ENCODE measurements at places on chromosomes 11 and 22.

DNA sequence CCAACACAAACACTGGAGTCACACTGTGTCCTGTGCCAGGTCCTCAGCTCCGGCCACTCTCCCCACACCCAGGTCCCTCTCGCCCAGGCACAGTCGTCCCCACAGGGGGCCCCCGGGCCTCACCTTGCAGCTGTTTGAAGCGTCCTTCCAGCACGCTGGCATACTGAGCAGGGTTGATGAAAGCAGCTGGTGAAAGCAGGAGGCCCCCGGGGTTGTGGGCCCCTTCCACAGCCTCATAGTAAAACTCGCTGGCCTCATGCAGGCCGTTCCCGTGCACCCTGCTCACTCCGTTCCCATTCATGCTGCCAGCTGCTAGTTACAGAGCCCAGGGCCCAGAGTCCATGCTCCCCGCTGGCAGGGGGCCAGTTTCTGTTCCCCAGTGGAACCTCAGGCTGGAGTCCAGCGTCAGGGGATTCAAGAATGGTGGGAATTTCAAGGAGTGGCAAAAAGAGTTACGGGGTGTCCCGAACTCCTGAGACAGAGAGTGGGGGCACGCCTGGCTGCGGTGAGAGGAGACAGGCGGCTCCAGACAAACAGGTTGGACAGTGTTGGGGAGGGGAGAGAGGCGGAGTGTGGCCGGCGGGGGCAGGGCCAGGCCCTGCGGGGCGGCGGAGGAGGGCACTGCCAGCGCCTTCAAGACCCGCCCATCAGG is 10.6 kb downstream of the SPTBN2 start:
- peak; percentile 46 for DNase-seq

DNA sequence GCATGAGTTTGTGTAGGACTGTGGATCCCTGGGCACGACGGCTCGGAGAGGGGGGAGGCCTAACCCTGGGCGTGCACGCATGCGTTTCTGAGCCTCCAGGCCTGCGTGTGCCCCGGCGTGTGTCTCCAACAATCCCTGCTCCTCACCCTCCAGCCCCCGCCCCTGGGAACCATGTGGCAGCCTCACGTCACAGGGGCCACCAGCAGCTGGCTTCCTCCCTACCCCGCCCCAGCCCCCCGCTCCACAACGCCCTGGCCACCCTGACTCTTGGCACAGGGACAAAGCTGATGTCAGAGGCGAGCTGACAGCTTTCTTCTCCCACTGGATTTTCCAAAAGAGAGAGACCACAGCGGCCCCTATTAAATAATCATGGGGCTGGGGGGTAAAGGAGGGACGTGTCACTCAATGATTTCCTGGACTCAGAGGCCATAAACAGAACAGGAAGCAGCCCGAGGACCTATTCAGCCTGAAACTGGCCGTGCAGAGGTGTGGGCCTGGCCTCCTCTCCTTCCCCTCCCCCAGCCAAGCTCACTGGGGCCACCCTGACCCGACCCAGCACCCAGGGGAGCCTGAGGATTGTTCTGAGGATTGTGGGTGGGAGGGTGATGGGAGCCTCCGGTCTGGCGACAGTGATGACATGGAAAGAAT is 6.8 kb upstream of the LIF start:
- DNase-seq: no peak

DNA sequence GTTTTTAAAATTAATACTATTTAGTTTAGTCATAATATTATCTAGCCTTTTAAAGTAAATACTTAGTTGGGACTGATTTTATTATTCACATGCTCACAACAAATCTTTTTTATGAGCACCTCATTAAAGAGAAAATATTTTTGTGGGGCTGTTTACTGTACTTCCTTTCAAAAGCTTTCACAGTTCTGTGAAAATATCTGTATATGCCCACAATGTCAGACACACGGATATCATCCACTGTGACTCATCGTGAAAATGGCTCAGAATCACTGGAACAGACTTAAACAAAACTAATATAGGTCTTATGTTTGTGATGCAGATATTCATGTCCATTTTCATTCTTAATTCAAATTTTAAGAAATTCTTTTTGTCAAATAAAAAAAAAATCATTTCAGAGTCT is 305.2 kb downstream of the RAB38 start:
- no peak for DNase-seq

GRCh38 chr11:34324466-34324865 is 33.3 kb downstream of the ABTB2 start:
- no peak for DNase-seq

GRCh38 chr11:117796872-117797529 is at the start of gene DSCAML1:
DSCAML1 (minus strand) TSS chr11:117797216; CDS start chr11:117797079, 137 bp downstream.
- DNase-seq: no peak

DNA sequence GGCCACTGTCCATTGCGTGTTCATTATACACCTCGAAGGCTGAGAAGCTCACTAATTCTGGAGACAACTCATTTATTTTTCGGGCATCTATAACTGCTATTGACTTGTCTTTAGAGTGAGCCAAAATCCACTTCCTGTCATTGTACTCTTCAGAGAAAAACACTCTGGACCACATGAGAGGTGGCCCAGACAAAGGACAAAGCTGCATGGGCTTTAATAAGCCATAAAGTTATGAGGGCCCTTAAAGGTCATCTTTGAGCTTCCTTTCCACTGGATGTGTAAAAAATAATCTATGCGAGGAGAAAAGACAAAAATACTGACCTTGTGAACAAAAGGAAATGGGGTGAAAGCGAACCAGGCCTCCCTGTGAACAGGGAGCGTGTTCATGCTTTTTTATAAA is 63.5 kb upstream of the ZC3H12C start:
- DNase-seq: no peak

DNA sequence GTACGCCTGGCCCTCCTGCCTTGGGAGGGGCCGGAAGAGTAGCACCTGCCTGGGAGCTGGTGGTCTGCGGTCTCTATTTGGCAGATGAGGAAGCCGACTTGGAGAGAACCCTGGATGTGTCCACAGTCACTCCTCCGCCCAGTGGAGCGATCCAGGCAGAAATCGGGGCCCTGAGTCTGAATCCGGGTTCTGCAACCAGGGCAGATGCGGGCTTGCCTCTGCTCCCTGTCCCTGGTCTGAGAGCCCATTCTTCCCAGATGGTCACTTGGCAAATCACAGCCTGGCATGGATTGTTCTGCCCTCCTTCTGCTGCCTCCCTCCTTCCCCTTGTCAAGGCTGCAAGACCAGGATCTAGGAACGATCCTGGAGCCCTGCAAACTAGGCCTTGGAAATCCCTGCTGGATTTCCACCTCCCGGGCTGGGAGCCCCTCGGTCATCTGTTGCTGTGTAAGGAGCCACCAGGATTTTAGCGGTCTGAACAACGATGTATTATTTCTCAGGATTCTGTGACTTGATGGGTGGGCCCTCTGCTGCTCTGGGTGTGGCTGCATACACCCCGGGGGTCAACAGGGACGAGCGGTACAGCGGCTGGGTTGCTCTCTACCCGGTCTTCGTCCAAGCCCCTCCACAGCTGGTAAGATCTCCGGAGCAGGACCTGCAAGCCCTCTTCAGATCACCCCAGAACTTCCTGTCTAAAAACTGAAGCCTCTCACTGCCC is 2.0 kb upstream of the ASCL2 start:
- no peak for DNase-seq

DNA sequence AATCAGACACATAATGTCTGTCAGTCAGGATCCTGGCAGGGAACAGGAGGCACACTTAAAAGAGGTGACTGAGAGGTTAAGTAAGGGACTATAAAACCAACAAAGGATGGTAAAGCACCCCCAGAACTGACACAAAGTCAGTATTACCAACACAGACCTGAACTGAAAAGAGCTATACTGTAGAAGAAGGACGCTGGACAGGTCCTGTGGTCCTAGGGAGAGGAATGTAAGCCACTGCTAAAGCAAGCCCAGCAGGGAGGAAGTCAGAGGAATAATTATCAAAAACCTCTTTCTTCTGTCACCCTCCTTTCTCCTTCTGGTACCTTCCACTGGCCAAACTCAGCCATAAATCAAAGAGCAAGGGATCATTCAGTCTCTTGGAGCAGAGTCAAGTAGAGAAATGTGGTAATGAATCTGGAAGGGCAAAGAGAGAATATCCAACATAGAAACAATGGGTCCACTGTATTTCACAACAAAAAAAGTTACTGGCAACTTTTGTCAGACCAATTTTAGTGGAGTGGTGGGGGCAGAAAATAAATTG is 33.4 kb upstream of the ANGPTL5 start:
- no peak for DNase-seq

GRCh38 chr11:122778148-122778547 is 60.2 kb upstream of the CRTAM start:
- no peak for DNase-seq

DNA sequence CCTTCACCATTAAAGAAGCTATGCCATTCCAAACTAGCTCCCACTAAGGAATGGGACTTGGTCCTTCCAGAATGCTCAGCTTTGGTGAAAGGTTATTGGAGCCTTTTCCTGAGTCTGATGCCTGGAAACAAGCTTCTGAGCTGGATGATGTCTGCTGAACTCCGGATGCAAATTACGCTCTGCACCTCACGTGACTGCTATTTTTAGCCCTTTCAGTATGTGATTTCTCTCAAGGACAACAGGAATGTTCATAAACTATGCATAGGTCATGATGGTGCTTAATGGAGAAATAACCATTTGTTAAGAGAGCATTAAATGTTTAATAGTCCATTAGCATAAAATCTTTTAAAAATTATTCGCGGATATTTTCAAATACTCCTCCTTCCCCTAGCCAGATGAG is 631.4 kb upstream of the KIRREL3 start:
- no peak for DNase-seq

GRCh38 chr11:69187540-69188065 is 31.9 kb downstream of the SMIM38 start:
- no peak for DNase-seq

GRCh38 chr11:2148595-2148994 is 9.4 kb upstream of the IGF2 start:
- DNase-seq: no peak

DNA sequence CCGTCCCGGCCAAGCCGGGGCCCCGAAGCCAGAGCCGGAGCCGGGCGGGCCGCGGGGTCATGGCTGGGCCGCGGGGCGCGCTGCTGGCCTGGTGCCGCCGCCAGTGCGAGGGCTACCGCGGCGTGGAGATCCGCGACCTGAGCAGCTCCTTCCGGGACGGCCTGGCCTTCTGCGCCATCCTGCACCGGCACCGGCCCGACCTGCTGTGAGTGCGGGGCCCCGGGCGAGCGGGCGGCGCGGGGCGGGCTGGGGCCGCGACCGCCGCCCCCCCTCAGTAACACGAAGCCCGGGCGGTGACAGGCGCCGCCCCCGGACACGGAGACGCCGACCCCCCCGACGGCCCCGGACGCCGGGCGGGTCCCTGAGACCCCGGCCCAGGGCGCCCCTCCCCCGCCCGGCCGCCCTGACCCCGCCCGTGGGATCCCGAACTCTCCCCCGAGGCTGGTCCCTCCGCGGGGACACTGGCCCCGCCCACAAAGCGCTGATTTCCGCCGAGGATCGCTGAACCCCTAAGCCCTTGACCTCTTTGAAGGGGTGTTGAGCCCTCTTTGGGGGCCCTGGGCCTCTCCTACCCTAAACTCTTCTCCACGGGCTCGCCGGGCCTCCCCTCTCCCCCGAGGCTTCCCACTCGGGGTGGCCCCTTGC is 389 bp downstream of the MICALL1 start:
- DNase-seq: no peak

GRCh38 chr11:122851366-122851966 is 13.2 kb downstream of the CRTAM start:
- DNase-seq: no peak

GRCh38 chr11:122128146-122128545 is 12.1 kb upstream of the BLID start:
- DNase-seq: no peak

DNA sequence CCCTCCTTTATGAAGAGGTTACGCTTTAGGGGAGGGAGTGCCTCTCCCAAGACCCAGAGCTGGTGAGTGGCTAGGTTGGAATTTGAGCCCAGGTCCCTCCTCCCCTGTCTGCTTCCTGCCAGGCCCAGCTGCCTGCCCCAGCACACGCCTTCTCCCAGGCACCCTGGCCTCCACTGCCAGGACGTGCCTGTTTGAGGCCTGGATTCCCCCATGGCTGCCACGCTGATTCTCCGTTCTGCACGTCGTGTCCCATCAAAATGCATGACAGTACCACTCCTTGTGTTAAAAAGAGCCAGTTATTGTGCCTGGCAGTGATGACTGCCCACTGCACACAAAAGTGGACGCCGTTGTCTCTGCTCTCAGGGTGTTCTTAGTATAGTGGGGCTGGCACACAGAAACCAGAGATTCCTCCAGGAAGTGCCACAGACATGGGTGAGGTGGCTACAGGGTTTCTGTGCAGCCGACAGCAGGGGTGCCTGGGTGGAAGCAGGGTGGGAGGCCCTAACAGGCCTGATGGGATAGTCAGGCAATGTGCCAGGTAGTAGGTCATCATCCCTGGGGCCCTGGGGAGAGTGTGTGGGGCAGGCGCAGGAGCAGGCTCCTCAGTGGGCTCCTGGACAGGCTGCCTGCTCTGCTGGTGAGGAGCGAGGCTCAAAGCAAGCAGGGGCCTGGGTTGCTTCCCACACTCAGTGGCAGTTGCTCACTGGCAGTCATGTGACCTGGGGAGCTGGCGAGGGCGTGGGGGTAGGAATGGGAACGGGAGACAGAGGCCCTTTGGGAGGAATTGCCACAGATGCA is 24.2 kb downstream of the MED15 start:
- DNase-seq: no peak

GRCh38 chr11:85132851-85133585 is 494.1 kb downstream of the DLG2 start:
- no peak for DNase-seq

DNA sequence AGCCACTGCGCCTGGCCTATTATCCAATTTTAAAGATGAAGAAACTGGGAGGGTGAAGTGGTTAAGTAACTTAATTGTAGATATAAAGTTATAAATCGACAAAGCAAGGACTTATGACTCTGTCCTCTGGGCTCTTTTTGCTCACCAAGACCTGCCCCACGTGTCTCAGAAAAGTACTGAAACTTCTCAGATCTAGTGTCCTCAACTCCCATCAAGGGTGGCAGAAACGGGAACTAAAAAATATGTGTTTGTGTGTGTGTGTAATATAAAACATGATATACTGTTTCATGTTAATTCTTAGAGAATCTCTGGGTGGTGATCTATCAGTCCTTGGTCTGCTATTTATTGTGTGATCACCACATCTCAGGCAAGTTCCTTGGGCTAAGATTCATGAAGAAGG is 104.9 kb downstream of the GAB2 start:
- no peak for DNase-seq

GRCh38 chr11:133227632-133228111 is 304.6 kb downstream of the OPCML start:
- DNase-seq: no peak

DNA sequence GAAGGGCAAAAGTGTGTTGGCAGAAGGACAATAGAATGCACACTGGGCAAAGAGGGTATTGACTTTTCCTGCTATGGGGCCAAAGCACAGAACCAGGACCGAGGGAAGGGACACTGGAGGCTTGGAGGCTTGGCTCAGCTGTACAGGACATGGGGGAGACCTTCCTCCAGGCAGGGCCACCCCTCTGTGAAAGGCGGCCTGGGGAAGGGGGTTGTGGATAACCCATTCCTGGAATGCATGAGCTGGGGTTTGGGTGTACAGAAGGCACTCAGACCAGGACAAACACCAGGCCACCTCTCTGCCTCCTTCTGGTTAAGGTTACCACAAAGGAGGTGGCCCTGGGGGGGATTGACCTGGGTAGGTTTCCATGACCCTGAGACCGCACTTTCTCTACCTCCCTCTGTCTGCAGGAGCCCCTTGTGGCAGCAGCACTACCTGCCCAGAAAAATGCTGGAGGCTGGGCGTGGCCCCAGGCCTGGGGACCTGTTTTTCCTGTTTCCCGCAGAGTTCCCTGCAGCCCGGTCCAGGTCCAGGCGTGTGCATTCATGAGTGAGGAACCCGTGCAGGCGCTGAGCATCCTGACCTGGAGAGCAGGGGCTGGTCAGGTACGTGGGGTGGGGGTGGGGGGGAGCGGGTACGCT is 9.6 kb downstream of the P2RY2 start:
- peak; percentile 66 for DNase-seq
